HepG2 (cell line): ENCODE measurements at places on chromosomes 13 and 19.

DNA sequence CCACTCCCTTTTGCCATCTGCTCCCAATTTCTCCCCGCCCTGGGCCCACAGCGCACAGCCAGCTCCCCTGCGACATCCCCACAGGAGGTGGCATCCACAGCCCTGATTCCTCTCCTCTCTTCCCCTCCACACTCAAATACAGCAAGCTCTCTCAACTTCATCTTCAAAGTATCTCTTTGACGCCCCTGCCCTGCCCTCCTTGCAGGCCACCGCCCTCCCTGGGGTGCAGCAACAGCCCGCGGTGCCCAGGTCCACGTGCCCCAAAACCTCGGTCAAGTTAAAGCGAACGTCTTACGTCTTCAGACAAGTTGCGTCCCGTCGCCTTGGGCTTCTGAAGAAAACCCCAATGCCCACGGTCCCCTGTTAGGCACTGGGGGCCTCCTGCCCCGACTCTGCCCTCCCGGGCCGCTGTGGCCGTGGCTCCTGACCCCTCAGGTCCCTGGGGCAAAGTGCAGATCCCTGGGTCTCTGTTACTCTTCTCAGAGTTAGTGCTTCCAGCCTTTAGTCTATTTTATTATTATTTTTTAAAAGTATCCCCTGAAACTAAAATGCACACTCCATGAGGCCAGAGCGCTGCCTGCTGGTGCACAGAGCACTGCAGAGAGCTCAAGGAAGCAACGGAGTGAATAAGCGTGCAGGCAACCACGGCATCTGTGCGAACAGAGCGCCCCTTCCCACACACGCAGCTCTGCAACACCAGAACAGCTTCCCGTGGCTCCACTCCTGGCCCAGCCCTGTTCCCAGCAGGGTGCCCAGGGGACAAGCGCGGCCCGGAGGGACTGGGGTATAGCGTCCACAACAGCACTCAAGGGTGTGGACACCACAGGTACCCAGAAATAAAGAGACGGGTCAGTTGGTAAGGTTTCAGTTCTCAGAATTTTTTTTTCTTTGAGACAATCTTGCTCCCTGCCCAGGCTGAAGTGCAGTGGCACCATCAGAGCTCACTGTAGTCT is 26.4 kb downstream of the IL17D start:
- DNase-seq = no peak

- no peak for DNase-seq
These were observed 338.9 kb downstream of the TEX29 start for GRCh38 chr13:111659219-111659775.

GRCh38 chr19:1000095-1000494 is at the start of gene GRIN3B:
Gene GRIN3B, plus strand, starts transcription at chr19:1000419. Its CDS starts 19 bp downstream, at chr19:1000438.
- DNase-seq = peak; percentile 43

DNA sequence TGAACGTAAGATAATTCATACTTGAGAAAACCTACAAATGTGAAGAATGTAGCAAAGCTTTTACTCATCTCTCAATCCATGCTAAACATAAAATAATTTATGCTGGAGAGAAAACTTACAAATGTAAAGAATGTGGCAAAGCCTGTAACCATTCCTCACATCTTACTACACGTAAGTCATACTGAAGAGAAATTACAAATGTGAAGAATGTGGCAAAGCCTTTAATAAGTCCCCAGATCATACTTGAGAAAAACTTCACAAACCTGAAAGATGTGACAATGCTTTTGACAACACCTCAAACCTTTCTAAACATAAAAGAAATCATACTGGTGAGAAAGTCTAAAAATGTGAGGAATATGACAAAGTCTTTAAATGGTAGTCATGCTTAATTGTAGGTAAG is 89.4 kb downstream of the ZNF675 start:
- no peak for DNase-seq

- no peak for DNase-seq
These were observed 147.0 kb downstream of the DCT start for GRCh38 chr13:94332359-94333096.

- no peak for DNase-seq
These were observed 42.2 kb upstream of the SPACA7 start for GRCh38 chr13:112333756-112334543.

DNA sequence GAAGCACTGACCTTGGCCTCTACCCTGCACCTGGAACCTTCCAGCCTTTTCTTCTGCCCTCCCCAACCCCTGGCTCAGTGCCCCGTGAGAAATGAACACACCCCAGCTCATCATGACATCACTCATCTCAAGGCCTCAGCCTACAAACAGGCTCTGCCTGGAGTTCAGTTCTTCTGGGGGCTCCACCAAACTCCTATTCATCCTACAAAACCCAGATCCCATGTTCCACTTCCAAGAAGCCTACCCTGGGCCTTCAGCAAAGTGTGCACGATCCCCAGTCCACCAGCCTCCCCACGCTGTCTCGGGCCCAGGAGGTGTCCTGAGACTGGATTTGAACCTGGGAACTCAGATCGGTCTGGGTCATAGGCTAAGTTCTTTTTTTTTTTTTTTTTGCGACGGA is 9.0 kb upstream of the SHC2 start:
- DNase-seq = no peak

DNA sequence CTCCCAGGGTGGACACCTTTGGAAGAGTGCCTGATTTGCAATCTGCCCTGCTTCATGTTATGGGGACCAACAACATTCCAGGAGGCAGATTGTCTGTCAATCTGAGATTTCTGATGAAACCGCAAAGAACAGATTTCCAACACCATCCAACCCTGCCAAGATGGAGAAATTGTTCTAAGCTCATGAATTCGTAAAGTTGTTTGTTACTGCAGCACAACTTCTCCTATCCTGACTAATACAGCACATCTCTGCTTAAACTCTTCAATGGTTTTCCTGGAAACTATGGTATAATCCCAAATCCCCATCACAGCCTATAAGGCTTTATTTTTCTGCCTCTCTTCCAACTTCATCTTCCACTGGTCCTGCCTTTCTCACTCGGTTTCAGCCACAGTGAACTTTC is 210.3 kb upstream of the TSHZ3 start:
- no peak for DNase-seq

- DNase-seq = no peak
These were observed 696.6 kb downstream of the LIG4 start for GRCh38 chr13:107518780-107519179.

DNA sequence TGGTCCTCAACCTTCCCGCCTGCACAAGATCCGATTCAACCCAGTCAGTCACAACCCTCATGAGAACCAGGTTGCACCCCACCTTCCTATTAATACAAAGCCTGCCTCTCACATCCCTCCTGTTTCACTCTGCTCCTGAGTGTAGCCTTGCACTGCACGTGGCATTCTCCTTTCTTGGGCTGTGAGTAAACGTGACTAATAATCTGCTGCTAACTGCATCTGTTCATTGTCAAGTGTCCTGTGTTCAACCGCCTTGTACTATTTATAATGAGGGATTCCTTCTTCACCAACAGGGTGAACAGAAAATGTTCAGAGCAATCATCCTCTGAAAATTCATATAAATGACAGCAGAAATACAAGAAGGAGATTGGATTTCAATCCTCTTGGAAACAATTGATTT is 1608.2 kb downstream of the SLITRK5 start:
- DNase-seq = no peak

GRCh38 chr19:2613507-2614295 is 88.8 kb downstream of the GNG7 start:
- DNase-seq = no peak

DNA sequence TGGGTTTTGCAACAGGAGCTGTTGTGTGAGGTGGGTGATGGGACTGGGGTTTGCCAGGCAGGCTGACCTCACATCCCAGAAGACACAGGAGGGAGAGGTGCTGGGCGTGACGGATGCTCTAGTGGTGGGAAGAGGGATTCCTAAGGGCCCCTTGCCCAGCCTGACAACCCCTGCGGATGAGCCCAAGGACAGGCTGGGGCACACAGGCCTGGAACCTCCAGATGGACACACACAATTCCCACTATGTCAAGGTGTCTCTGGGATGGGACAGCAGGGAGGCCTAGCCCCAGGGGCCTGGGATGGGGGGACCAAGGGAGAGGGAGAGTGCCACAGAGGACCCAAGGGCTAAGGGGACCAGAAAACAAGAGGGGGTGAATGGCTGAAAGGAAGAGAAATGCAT is 191.5 kb downstream of the ZNF536 start:
- DNase-seq = no peak

DNA sequence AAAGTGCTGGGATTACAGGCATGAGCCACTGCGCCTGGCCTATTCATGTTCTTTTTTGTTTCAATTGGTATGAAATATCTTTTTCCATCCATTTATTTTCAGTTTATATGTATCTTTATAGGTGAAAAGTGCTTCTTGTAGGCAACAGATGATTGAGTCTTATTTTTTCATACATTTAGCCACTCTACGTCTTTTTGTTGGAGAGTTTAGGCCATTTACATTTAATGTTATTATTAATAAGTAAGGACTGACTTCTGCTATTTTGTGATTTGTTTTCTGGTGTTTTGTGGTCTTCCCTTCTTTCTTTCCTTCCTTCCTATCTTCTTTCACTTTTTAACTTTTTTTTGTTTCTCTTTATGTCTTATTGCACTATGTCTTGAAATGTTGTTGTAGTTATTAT is 16.7 kb upstream of the KBTBD7 start:
- no peak for DNase-seq

GRCh38 chr19:1749373-1750342 is 3.6 kb upstream of the ONECUT3 start:
- DNase-seq = no peak

GRCh38 chr13:39253774-39254173 is 215.5 kb downstream of the NHLRC3 start:
- no peak for DNase-seq

DNA sequence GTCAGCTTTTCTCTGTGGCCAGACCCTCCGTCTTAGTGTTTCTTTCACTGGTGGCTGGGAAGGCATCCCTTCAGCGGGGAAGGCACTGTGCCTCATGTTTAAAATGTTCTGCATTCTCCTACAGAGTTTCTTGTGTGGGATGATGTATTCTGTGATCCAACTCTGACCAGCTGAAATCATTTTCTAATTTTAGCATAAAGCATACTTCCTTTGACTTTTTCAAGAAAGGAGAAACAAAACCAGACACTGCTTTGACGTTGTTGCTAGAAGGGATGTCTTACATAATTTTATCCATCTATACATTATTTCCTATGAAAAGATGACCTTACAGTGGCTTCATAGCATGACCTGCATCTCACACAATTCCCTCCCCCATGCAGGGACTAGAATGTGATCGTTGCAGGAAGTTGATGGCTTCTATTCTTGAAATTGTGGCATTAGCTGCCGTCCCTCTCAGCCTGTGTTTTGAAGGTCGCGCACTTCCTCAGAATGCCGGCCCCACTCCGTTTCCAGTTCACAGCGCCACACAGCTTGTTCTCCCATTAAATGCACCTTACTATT is 38.6 kb upstream of the TEX29 start:
- no peak for DNase-seq

- peak; percentile 16 for DNase-seq
These were observed 8.3 kb downstream of the RYR1 start for GRCh38 chr19:38441657-38442348.

- DNase-seq = no peak
These were observed 44.2 kb downstream of the PCDH8 start for GRCh38 chr13:52804202-52804641.

DNA sequence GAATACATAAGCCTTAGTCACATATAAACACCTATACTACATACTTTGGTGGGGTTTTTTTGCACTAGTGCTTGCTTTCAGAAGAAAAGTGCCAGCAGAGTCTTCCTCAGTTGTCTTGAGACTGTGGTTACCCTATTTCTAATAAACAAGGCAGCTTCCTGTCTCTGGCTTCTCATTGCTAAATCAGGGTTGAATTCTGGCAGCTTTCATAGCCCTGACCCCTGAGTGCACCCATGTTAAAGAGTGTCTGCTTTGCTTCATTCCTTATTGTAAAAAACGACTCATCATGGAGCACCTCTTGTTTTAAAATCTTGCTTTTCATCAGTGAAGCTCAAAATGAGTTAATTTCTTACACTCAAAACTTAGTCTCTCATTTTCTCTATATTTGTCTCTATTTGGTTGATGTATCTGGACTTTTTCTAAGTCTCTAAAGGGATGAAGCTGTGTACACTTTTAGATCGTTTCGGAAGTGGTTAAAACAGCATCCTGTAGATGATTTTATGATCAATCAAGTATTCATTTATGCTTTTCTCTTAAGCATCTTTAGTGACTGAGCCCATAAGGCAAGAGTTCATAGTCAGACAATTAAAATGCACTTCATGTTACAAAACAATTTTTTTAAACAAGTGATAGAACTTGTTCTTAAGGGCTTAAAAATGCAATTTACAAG is 72.1 kb downstream of the KLF12 start:
- no peak for DNase-seq

GRCh38 chr19:55005684-55006488 is 32.2 kb downstream of the GP6 start:
- peak; percentile 12 for DNase-seq

DNA sequence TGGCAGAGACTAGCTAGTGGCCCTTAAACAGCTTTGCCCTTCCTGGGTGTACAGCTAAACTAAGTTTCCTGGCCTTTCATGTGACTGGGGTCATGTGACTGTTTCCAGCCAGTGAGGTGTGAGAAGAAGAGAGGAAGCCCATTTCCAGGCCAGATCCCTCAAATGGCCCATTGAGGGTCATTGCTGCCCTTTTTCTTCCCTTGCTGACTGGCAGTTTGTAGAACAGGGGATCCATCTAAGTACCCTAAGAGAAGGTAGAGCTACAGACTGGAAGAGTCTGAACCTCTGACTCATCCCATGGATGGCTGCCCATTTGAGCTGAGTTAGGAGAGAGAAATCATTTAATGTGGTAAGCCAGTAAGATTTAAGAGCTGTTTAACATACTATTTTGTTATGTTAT is 2.8 kb downstream of the SWSAP1 start:
- no peak for DNase-seq

- no peak for DNase-seq
These were observed 25.1 kb downstream of the CPB2 start for GRCh38 chr13:46079770-46080169.

- DNase-seq = no peak
These were observed 31.1 kb upstream of the CYP2S1 start for GRCh38 chr19:41161903-41162302.

- no peak for DNase-seq
These were observed 51.3 kb downstream of the OR10H4 start for GRCh38 chr19:16000024-16000663.

GRCh38 chr13:46183018-46183946 is 1.3 kb upstream of the LCP1 start:
- no peak for DNase-seq

DNA sequence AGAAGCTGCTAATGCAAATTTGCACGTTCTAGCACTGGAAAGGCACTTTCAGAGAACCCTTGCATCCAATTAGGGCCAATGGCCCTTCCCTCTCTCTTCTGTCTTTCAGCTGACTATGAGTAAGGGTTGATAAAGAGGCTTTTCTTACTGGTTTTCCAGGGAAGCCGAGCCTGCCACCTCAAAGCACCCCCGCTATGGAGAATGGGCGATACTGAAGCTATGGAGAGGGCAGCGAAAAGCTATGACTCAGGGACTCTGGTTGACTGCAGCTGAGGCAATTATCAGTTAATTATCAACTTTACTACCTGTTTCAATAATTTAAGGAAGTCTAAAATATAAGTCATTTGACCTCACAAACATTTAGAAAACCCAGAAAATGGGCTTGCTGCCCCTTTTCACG is 115.8 kb downstream of the TRPC4 start:
- DNase-seq = no peak

GRCh38 chr13:51945149-51945548 is 66.1 kb downstream of the ATP7B start:
- DNase-seq = no peak

- DNase-seq = no peak
These were observed 53.6 kb downstream of the TDRD12 start for GRCh38 chr19:32773126-32773525.
